ENCODE measurements at places on chromosomes 5 and 9.
A peak's percentile ranks its signal among the peaks of the same experiment; 100 is the strongest.

- DNase-seq = no peak
Observed at GRCh38 chr5:14512574-14512973, 69.0 kb upstream of the OTULINL start.

GRCh38 chr9:36665921-36666431 lies 93.3 kb downstream of the MELK start:
- no peak for DNase-seq

DNA sequence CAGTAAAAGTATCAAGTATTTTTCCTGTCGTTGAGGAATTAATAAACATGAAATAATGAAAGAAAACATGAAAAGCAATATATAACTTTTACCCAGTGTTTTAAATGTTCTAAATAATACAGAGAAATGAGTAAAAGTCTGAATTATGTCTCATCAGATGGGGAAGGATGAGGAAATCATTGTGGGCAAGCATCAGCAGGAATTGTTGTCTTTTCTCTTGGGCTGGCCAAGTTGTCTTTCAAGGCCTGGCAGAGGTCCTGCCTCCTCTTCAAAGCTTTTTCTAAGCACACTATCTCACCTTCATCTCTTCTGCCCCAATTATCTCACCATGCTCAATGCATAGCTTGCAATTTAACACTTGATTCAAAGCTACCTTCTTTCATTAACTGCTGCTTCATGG lies 41.9 kb downstream of the MOCS2 start:
- DNase-seq = no peak

- DNase-seq = no peak
Observed at GRCh38 chr9:136325358-136325757, 2.0 kb upstream of the GPSM1 start.

DNA sequence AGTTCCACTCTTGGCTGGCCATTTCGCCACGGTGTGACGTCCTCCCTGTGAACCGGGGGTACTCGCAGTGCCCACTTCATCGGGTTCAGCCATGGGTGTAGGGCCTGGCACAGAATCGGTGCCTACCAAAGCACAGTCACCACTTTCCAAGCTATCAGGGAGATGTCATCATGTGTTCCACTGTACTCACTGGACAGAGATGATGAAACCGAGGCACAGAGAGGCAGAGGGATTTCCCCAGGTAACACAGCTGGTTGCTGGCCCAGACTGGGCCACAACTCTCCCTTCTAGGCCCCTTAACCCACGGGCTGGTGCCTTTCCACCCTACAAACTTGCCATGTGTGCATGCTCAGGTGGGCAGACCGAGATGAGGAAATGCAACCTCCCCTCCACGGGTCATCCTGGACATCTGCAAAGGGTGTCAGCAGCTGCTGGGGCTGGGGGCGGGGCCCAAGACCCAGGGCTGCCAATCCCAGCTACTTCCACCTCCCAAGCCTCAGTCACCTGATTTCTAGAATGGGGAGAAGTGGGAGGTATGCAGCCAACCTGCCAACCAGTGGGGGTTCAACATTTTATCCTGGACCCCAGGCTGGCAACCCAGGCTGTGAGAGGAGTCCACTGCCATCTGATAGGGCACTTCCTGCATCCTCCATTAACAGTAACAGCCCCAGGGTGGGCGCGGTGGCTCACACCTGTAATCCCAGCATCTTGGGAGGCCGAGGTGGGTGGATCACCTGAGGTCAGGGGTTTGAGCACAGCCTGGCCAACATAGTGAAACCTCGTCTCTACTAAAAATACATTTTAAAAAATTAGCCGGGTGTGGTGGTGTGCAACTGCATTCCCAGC lies 893 bp upstream of the SH2D3C start:
- peak; percentile 45 for DNase-seq

DNA sequence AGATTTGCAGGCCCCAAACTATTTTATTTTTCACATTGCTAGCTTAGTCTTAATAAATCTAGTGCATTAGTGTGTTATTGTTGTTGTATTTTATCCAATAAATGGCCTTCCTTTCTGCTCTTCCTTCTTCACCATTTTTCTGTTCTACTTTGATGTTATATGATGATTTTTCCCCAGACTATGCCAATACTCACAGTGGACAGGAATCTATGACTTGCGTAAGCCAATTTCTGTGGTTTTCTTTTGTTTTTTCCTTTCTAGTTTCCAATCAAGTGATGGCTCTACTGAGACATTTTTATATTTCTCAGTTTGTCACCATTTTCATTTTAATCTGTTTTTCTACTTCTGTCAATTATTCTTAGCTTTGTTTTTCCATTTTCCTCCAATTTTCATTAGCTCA lies 106.8 kb upstream of the FBXL7 start:
- DNase-seq = no peak

DNA sequence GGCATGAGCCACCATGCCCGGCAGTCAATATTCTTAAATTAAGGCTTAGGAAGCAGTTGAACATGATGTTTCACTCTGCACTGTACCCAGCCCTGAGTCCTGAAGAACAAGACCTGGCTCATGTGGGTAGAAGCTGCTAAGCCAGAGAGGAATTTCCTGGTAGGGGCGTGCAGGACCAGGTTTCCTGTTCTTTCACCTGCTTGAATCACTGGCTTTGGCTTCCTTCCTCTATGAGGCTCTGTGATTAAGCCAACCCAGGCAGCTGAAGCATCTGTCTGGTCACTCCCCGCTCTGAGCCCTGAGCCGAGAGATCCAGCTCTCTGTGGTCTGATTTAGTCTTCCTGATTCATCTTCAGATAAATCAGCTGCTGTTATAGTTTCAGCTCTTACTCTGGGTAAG lies 29.1 kb downstream of the CFAP77 start:
- no peak for DNase-seq

DNA sequence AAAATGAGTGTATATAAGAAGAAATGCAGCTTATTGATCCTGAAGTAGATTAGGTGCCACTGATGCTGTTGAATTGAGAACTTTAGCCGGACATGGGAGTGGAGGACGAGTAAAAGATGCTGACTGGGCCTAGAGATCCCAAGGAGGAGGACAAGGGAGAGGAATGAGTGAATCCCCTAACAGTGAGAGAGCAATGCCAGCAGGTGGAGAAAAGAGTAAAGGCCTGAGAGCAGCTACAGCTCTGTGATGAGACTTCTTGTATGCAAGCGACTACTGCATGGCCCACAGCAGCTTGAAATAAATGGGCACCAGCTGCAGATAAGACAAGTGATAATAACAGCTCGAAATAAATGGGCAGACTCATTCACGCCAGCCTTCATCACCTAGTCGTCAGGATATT lies 44.5 kb upstream of the JMY start:
- no peak for DNase-seq

DNA sequence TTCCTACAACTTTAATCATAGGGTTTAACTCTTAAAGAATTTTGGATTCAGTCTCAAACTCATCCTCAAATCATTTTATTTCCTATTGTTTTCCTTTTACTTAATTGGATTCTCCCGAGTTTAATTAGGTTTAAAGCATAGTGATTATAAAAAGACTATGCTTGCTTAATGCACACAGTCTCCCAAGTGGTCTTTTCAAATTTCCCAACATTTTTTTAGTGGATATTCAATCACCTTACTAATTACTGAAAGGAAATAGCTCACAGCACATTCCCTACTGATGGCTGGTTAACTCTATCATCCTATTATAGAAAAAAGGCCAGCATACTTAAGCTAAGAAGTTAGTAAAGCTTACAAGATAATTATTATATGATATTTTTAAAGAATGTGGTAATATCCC lies 170.6 kb downstream of the PRDM9 start:
- DNase-seq = no peak

GRCh38 chr5:147691130-147691529 lies 91.4 kb downstream of the JAKMIP2 start:
- no peak for DNase-seq

GRCh38 chr5:161002571-161003074 lies 150.6 kb upstream of the ATP10B start:
- DNase-seq = no peak

DNA sequence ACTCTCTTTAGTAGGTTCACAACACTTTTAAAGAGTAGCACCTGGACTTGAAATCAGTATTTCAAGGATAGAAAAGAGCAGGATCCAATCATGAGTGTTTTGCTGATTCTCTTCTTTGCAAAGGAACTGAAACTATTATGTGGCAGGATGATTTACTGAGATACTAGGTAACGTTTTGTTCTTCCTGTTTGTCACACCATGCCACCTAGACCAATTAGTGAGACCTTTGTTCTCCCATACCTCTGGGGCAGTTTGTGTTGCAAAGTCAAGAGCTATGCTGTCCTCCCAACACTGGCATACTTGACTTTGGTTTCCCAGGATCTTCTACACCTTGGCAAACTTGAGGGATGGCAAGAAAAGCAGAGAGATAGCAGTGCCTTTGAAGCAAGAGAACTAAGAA lies 43.4 kb downstream of the PPP1R2B start:
- DNase-seq = no peak

DNA sequence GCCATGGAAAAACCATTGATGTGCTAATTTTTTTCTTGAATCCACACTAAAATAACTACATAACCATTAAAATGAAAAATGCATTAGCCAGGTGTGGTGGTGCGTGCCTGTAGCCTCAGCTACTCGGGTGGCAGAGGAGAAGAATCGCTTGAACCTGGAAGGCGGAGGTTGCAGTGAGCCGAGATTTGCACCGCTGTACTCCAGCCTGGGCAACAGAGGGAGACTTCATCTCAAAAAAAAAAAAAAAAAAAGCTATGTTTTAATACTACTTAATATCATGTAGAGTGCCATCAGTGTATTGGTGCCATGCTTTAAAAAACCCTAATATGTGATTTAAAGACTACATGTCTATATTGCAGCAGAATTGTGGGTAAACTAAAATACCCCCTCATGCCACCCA lies 58.9 kb downstream of the NDFIP1 start:
- no peak for DNase-seq

GRCh38 chr5:121805911-121806310 lies 45.8 kb upstream of the FTMT start:
- no peak for DNase-seq

DNA sequence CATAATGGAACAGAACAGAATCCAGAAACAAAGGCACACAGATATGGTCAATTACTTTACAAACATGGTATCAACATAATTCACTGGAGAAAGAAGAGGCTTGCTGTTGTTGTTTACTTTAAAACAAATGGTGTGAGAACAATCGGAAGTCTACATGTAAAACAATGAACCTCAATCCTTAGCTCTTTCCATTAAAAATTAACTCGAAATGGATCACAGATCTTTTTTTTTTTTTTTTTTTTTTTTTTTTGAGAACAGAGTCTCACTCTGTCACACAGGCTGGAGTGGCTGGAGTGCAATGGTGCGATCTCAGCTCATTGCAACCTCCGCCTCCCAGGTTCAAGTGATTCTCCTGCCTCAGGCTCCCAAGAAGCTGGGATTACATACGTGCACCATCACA lies 9.8 kb downstream of the SEMA4D start:
- no peak for DNase-seq

DNA sequence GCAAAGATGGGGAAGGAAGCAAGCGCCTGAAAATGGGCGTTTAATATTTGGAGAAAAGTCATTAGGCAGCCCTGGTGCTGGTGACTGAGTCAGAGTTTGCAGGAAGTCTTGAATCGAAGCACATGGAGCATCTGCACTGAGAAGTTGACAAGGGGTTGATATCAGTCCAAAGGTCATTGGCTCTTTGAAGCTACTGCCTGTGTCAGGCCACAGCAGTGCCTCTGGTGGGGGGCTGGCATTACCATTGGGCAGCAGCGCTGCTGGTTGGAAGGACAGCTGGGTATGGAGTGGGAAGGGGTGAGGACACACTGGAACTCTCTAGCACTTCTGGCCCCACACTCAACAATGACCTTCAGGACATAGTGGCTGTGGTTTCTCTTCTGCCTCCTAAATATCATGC lies 150.4 kb upstream of the ERCC6L2 start:
- DNase-seq = no peak

GRCh38 chr9:137030006-137030405 lies 1.9 kb downstream of the FUT7 start:
- no peak for DNase-seq

DNA sequence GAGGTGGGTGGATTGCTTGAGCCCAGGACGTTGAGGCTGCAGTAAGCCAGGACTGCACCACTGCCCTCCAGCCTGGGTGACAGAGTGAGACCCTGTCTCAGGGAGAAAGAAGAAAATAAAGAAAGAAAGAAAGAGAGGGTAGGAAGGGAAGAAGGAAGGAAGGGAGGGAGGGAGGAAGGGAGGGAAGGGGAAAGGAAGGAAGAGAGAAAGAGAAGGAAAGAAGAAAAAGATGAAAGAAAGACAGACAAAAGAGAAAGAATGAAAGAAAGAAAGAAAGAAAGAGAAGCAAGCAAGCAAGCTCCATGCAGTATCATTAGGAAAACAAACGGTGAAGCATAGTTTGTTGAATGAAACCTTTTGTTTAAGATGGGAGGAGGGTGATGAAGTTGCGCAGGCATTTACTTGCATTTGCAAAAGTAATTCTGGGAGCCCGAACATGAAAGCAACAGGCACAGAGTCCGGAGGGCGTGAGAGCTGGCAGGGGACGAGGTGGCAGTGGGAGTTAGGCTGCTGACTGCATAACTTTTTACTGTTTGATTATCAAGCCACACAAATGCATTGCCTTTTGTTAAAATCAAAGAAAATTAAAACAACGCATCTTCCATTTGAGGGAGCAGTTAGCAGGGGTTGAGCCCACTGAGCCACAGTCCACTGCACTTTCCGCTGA lies 26.0 kb upstream of the CEP72 start:
- no peak for DNase-seq

DNA sequence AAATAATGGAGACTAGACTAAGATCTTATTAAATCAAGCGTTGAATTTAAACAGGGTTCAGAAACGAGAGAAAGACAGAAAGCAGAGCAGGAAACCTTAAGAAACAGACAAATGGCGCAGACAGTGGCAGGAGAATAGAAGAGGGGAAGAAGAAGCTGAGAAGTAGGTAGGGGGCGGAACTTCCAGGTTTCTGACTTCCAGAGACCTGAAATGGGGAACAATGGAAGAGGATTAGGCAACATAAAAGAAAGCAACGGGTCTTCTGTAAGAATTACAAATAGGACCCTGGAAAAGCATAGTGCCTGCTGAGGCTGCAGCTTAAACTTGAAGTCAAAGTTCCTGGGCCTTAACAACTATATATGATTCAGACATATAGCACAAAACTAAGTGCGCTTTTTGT lies 101.7 kb downstream of the BNC2 start:
- DNase-seq = no peak

DNA sequence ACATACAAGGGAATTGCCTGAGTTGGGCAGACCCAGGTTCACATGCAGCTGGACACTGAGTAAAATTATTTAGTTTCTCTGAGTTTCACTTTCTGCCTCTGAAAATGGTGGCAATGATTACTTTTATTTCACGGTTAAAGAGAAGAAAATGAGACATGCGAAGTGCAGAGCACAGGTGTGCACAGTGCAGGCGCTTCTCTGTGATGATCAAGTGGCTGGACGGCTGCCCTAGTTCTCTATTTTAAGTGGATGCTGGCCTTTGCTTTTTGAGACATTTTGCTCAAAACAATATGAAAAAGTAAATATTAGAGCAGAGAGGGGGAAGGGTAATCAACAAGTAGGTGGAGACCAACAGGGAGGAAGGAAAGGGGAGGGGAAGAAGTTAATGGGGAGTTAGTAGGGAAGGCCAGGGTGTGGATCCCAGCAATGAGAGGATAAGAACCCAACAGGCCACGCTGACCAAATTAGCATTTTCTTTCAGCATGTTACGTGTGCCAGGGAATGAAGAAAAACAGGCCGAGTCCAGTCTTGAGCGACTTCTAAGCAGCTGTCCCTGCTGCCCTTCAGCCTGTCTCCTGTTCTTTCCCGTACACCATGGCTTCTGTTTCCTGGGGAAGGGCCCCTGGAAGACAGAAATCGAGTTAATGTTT lies 16.1 kb downstream of the SNX18 start:
- no peak for DNase-seq
